ENCODE measurements at places on chromosomes 5 and 9. TPM values are rescaled to one million over a fixed set of nuclear protein-coding genes. Genes with fewer than 3 reads are reported as not detected.

DNA sequence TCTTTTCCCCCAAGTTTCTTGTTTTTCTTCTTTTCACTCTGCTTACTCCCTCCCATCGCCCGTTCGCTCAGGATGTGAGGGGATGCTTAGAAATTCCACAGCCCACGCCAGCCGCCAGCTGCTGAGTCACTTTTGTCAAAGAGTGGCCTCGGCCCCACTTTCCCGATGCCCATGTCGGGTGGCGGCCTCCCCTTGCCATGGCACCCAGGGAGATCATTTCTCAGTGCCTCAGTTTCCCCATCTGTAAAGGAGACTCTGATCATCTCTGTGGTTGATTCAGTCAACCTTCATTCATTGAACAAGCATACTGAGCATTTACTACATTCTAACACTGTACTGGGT is 353 bp upstream of the PDGFRB start:
- peak overlapping the region; percentile 85 for H3K4me3 ChIP-seq
- peak overlapping the region; percentile 93 for H3K27ac ChIP-seq
- no peaks in the 10 kb centered on the region for H3K36me3 ChIP-seq
- peaks cover 59% of the 10 kb centered on the region for H3K4me1 ChIP-seq
- no peak for DNase-seq
- H3K27me3 ChIP-seq: no peaks in the 10 kb centered on the region

OR1J1 gene
- not detected for total RNA-seq

GRCh38 chr5:153565822-153566221 is 75.4 kb downstream of the GRIA1 start:
- DNase-seq: no peak
- H3K27me3 ChIP-seq: no peaks in the 10 kb centered on the region
- no peak overlapping the region for H3K4me3 ChIP-seq
- H3K4me1 ChIP-seq: peaks cover 8% of the 10 kb centered on the region
- no peak overlapping the region for H3K27ac ChIP-seq
- peaks cover 5% of the 10 kb centered on the region for H3K36me3 ChIP-seq

STARD4 gene
- total RNA-seq: 62.5 TPM

DNA sequence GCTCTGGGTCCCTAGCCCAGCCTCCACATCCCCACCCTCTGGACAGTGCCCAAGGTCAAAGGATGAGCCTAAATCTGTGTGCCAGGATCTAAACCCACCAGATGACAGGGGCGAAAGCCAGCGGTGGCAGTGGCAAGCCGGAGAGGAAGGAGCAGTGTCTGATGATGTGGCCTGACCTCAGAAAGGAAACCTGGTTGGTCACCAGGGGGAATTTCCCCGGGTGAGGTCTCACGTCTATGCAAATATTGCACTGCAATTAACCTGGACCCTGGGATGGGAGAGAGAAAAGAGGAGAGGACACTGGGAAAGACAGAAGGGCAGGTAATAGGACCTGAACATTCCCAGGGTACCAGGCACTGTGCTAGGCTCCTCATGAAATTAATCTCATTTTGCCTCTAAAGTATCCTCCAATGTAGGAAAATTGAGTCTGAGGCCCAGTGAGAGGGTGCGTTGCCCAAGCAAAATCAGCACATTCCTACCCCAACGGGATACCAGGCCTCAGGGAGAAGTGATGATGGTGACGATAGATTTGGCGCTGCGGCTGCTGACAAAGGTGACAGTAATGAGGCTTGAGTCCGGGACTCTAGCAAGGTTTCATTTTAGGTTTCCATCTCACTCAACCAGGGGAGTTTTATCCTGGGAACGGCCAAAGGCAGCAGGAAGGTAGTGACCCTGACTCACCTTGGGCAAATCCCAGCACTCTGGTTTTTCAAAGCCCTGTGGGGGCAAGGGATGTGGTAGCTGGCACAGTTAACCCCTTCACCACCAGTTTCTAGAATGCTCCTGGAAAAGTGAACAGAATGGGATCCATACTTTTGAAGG is 13.4 kb upstream of the TNIP1 start:
- H3K27ac ChIP-seq: peak overlapping the region; percentile 14
- peaks cover 19% of the 10 kb centered on the region for H3K4me1 ChIP-seq
- peaks cover 14% of the 10 kb centered on the region for H3K27me3 ChIP-seq
- no peak overlapping the region for H3K4me3 ChIP-seq
- no peak for DNase-seq

Data from neural crest cell (in vitro differentiated cells).